ENCODE measurements at places on chromosomes 4 and X.

- H3K4me1 ChIP-seq, result peaks cover 59% of the 10 kb centered on the region
- peaks cover 58% of the 10 kb centered on the region for H3K36me3 ChIP-seq
- peak overlapping the region; percentile 39 for H3K4me3 ChIP-seq
- H3K27me3 ChIP-seq, result no peaks in the 10 kb centered on the region
Measured at GRCh38 chr4:2954358-2955185, 8.6 kb downstream of the NOP14 start.

DNA sequence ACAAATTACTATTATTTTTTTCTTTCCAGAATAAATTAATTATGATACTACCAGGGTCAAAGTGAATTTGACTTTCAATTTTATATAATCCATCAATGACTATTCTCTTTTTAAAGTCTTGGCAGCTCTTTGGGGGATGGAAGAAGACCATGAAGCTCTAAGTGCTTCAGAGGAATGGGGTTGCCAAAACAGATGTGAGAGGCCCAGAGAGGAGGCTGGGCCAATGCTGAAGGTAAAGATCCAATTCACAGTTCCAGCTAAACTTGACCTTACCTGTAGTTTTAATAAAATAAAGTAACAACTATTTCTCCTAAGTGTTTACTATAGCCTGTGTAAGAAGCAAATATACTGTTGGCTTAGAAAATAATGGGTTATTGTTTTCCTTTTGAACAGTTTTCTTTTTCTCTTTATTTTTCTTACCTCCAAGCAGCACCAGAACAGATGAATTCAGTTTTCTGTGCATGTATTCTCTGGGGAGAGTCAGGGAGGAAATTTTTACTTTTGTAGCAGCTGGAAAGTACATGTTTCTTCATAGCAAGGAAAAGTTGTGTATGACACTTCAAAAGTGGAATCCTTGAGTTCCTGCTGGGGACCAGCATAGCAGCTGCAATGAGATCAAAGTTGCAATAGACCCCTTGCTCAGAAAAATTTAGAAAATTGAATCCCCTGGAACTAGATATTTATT lies 104.9 kb downstream of the CEP44 start:
- no peaks in the 10 kb centered on the region for H3K4me1 ChIP-seq
- no peak for DNase-seq
- H3K27ac ChIP-seq, result no peak overlapping the region
- H3K4me3 ChIP-seq, result no peak overlapping the region

DNA sequence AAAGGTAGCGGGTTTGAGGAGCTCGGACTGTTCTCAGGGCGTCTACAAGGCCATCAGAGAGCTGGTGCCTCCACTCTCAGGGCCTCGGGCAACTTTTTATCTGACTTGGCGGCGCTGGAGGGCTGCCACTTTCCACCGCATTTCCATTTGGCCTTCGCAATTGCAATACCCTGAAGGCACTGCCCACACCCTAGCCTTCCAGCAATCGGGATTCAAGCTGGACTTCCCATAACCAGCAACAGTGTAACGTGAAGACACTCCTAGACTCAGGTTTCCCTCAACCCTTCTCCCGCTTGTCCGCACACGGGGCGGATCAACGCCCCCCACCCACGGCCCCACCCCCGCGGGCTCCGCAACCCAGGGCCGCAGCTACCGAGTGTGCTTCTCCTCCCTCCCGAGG lies 50.2 kb upstream of the BCOR start:
- H3K4me3 ChIP-seq, result no peak overlapping the region
- DNase-seq, result no peak
- no peaks in the 10 kb centered on the region for H3K27me3 ChIP-seq
- H3K27ac ChIP-seq, result no peak overlapping the region

GRCh38 chr4:24433515-24434214 lies 150.7 kb downstream of the DHX15 start:
- H3K4me3 ChIP-seq, result no peak overlapping the region
- H3K27ac ChIP-seq, result no peak overlapping the region
- H3K27me3 ChIP-seq, result peaks cover 17% of the 10 kb centered on the region
- no peaks in the 10 kb centered on the region for H3K4me1 ChIP-seq
- DNase-seq, result no peak

GRCh38 chrX:18210470-18210869 lies 10.2 kb downstream of the BEND2 start:
- H3K36me3 ChIP-seq, result no peaks in the 10 kb centered on the region
- H3K27me3 ChIP-seq, result no peaks in the 10 kb centered on the region
- no peaks in the 10 kb centered on the region for H3K4me1 ChIP-seq

- no peak for DNase-seq
- H3K36me3 ChIP-seq, result no peaks in the 10 kb centered on the region
- no peak overlapping the region for H3K4me3 ChIP-seq
- no peak overlapping the region for H3K27ac ChIP-seq
Measured at GRCh38 chr4:17195461-17196275, 297.2 kb upstream of the LDB2 start.

DNA sequence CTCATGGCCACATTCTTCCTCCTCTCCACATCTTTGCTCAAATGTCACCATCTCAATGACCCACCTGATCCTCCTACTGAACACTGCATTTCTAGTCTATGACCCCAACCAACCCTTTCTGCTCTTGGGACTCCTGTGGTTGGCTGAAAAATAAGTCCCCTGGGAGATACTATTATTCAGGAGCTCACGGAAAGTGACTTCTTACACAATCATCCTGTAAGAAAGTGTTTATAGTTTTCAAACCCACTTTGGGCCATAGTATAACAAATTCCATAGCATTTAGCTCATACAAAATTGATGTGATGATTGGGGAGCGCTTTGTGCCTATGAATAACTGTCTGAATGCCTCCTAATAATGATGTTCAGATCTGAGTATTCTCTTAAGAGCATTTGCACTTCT lies 161.4 kb upstream of the HS3ST1 start:
- no peaks in the 10 kb centered on the region for H3K36me3 ChIP-seq
- no peaks in the 10 kb centered on the region for H3K27me3 ChIP-seq

- H3K27me3 ChIP-seq, result peaks cover 30% of the 10 kb centered on the region
- H3K4me3 ChIP-seq, result no peak overlapping the region
- H3K27ac ChIP-seq, result no peak overlapping the region
- no peak for DNase-seq
- H3K36me3 ChIP-seq, result no peaks in the 10 kb centered on the region
Measured at GRCh38 chr4:52079659-52080058, 28.6 kb downstream of the SPATA18 start.

DNA sequence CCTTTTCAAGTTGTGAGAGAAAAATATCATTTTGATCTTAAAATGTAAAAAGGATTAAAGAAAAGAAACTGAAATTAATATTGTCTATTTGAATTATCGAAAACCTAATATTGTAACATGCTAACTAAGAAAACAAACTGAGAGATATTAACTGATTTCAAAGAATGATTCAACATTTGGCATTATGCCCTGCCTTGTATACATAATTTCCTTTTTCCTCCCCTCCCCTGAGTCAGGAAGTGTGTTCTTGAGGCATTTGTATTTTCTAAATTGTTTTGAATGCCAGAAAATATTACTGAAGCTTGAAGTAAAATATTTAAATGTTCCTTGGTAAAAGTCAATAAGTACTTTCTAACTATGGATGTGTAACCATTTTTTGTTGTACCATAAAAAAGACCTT lies 49.4 kb downstream of the RPS6KA3 start:
- no peak overlapping the region for H3K27ac ChIP-seq
- no peaks in the 10 kb centered on the region for H3K27me3 ChIP-seq
- H3K4me3 ChIP-seq, result no peak overlapping the region
- peaks cover 53% of the 10 kb centered on the region for H3K4me1 ChIP-seq
- no peak for DNase-seq

- H3K27me3 ChIP-seq, result no peaks in the 10 kb centered on the region
- no peaks in the 10 kb centered on the region for H3K4me1 ChIP-seq
- no peak overlapping the region for H3K27ac ChIP-seq
- DNase-seq, result peak; percentile 39
Measured at GRCh38 chrX:69387567-69388487, 116.3 kb upstream of the NALF2 start.

DNA sequence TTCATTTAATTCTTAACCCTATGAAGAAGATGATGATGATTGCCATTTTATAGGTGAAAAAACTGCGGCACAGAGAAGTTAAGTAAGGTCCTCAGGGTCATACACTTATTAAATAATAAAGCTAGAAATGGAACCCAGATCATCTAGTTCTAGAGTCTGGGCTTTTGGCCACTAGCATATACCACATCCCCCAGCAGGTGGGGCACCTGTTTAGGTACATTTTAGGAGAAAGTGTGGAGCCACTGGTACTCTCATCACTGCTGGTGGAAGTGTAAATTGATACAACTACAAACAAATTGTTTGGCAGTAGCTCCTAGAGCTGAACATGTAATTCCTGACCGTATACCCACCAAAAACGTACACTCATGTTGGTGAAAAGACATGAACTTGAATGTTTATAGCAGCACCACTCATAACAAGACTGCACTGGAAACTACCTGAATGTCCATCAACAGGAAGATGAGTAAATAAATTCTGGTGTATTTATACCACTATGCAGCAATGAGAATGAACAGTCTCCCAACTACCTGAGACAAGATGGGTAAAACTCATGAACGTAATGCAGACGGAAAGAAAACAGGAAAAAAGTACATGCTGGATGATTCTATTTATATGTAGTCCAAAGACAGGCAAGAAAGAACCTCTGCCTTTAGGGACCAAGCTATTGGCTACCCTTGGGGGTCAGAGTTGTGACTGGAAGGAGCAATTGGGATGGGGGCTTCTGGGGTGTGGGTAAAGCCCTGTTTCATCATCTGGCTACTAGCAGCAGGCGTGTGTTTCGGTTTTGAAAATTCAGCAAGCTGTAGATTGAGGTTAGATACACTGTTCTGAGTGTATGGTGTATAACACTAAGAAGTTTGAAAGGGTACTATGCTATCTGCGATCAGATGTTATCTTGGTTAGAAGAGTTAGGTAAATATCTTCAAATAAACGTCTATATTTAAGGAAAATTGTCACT lies 72.3 kb upstream of the ADGRG2 start:
- no peak overlapping the region for H3K4me3 ChIP-seq
- DNase-seq, result no peak
- H3K4me1 ChIP-seq, result no peaks in the 10 kb centered on the region
- no peak overlapping the region for H3K27ac ChIP-seq

- no peaks in the 10 kb centered on the region for H3K4me1 ChIP-seq
- H3K27me3 ChIP-seq, result peaks cover 2% of the 10 kb centered on the region
- H3K4me3 ChIP-seq, result no peak overlapping the region
- no peak overlapping the region for H3K27ac ChIP-seq
- no peaks in the 10 kb centered on the region for H3K36me3 ChIP-seq
Measured at GRCh38 chr4:144288011-144288903, 147.7 kb upstream of the GYPA start.

DNA sequence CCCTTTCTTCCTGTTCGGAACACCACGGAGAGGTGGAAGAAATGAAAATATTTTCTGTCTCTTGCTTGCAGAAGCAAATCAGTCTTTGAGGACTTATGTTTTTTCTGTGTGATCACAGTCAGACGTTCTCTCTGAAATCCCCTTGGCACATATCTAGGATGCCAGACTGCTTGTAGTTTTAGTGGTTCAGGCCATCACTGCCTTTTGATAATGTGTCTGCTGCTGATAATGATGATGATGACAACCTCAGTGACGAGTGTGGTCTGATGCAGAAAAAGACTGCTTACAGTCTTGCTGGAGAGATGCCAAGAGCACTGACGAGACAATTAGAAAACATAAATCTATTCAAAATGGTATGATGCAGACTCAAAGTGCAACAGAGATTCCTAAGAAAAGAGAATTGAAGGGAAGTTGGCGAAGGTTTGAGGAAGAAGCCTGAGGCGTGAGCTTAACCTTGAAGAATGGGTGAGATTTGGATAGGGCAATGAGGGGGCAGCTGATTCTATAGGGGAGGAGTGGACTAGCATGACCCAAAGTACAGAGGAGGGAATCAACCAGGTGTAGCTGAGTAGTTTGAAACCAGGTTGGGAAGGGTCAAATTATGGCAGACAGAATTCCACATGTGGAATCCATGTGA lies 7.9 kb downstream of the RAB33A start:
- peak; percentile 21 for DNase-seq
- peaks cover 13% of the 10 kb centered on the region for H3K36me3 ChIP-seq
- no peak overlapping the region for H3K4me3 ChIP-seq
- H3K27ac ChIP-seq, result peak overlapping the region; percentile 46

Data from activated naive CD4-positive, alpha-beta T cell treated with anti-CD3 and anti-CD28 coated beads for 36 hours (primary cell).